ENCODE measurements at places on chromosomes 13 and 19.

DNA sequence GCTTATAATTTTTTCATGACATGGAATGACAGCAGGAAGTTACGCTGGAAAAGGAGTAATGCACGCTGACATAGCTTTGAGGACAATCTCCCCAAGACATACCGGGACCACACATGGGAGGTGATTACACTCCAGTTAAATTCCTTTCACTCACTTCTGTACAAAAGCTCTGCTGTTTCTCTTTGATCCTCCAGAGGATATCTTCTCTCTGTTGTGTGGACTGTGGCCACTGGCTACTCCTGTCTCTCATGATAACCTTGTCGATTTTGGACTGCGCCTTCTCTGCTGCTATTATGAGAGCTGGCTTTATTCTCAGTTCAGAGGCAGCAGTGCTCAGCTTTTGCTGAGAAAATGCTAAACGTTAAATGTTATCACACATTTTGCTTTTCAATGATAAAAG, 464.6 kb downstream of the FGF9 start:
- no peak for DNase-seq

DNA sequence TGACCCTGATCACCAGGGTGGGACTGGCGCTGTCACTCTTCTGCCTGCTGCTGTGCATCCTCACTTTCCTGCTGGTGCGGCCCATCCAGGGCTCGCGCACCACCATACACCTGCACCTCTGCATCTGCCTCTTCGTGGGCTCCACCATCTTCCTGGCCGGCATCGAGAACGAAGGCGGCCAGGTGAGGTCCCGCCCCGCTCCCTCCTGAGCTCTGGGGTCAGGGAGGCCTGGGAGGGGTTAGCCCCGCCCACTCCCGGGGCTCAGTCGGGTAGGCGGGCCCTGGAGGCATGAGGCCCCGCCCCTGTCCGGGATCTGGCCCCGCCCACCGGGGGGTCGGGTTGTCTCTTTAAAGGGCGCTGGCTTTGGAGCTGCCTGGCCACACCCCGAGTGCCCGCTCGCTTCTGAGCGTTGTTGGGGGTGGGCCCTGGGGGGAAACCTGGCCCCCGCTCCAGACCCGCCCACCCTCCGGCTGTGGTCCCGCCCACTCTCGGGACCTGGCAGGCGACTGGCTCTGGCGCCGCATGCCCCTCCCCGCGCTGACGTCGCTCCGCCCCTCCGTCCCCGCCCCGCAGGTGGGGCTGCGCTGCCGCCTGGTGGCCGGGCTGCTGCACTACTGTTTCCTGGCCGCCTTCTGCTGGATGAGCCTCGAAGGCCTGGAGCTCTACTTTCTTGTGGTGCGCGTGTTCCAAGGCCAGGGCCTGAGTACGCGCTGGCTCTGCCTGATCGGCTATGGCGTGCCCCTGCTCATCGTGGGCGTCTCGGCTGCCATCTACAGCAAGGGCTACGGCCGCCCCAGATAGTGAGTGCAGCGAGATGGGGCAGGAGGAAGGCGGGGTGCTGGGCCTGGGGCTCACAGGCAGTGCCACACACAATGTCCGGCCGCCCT, 13.1 kb downstream of the DDX39A start:
- DNase-seq = peak; percentile 91

GRCh38 chr13:25453850-25454365, 82.1 kb downstream of the ATP8A2 start:
- DNase-seq = no peak

GRCh38 chr19:18307271-18307681, 15.6 kb downstream of the LSM4 start:
- peak; percentile 62 for DNase-seq

GRCh38 chr13:97224544-97225300, 2.6 kb downstream of the MBNL2 start:
- no peak for DNase-seq

DNA sequence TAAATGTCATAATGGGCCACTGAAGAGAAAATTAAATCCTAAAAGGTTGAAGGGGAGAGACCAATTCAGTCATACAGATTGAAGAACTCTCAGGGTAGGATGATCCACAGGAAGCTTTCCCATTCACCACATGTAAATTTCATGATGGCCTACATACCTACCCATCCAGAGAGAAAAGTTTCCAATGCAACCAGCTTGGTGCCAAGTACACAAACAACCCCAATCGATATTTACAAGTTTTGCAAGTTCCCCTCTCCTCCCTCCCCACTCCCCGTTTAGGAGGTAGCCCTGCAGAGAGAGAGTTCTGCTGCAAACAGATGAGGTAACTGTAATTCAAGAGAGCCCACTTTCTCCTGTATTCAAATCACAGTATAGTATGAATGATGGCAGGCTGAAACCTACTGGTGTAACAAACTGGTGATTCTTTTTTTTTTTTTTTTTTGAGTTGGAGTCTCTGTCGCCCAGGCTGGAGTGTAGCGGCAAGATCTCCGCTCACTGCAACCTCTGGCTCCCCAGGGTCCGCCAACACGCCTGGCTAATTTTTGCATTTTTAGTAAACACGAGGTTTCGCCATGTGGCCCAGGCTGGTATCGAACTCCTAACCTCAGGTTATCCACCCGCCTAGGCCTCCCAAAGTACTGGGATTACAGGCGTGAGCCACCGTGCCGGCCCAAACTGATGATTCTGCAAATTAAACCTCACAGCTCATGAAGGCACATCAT, 14.4 kb downstream of the FOXO1 start:
- DNase-seq = no peak

GRCh38 chr13:33235078-33235477, 50.5 kb downstream of the STARD13 start:
- no peak for DNase-seq

DNA sequence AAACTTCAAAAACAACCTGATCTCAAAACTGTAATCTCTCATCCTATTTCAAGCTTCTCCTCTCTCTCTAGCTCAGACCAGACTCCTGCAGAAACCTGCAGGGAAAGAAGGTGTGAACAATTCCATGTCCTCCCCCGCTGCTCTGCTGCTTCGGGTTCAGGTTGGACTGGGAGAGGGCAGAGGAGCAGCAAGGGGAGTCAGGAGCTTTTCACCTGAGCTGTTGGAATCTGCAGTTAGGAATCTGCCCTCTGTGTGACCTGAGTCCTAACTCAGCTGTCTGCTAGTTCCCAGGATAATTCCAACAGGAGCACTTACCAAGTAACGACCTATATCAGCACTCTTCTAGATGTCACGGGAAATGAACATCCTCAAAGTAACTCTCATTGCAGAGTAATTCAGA, 118.3 kb downstream of the DNAJC15 start:
- no peak for DNase-seq

DNA sequence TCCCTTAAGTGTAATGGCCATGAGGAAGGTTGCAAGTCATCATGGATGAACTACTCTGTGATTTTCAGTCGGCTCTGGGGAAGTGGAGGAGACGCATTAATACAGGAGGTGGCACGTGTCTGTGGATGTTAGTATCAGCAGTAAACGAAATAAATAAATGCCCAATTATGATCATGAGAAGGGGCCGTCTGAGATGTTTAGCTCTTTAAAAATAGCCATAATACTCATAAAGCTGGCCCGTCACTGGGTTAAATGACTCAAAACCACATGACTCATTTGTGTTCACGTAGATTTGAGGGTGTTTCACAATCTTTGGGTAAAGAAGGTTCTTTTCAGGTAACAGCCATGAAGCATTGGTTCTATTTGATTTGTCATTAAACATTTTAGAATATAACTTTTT, 620.6 kb downstream of the GPC6 start:
- no peak for DNase-seq

DNA sequence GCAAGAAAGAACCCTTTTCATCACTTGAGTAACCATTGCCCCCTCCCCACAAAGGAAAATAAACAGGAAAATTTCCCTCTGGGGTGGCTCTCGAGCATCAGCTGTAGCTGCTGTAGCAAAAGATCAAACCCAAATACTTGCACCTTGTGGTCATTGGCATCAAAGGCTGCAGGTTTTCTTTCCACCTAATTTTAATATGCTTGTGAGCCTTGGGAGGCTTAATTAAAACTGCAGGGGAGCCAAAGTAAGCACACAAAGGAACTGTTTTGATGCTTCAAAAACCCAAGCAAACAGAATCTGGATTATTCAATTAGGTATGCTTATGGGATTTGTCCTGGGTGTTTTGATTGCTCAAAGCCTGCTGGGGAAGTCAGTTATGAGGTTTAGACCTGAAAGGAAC, 119.5 kb downstream of the SHISA2 start:
- DNase-seq = no peak

- DNase-seq = no peak
Measured at GRCh38 chr13:33401238-33401637, 115.7 kb upstream of the STARD13 start.

- DNase-seq = no peak
Measured at GRCh38 chr13:32893176-32893575, 123.0 kb upstream of the KL start.

- no peak for DNase-seq
Measured at GRCh38 chr13:90068658-90069057, 1278.8 kb upstream of the MIR17HG start.

DNA sequence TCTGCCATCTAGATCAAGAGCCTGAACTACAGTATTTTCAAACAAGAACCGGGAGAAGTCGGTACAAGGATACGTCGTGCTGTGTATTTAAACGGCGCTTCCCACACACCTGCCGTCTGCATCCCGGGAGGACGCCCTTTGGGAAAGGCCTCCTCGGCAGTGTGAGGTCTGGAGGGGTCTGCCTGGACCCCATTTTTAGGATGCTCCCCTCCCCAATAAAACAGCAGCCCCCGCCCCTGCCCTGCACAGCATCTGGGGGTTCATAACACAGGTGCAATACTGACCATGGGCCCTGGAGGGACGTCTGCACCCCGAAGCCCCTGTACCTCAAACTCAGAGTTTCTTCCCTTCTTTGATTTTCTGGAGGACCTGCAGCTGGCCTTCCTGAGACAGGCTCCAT, 4.1 kb upstream of the C13orf46 start:
- DNase-seq = no peak

- DNase-seq = no peak
Measured at GRCh38 chr19:11338569-11339253, 746 bp downstream of the RAB3D start.

DNA sequence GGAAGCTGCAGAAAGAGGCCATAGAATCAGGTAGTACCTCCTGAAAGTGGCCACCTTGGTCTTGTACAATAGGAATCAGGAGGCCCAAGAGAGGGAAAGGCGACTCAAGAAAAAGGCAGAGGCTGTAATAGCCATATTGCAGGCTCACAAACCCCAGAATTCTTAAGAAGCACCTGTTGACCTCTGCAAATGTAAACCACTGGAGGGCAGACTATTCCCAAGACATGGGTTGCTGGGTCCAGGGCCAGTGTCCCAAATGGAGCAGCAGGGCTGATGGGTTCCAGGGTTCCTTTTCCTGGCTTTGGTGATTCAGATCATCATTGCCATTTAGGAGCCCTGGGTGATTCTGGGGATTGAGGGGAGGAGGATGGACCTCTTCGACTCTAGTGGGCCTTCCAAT, 167.6 kb downstream of the B3GLCT start:
- no peak for DNase-seq

- no peak for DNase-seq
Measured at GRCh38 chr13:51663973-51664957, 80.0 kb downstream of the WDFY2 start.

DNA sequence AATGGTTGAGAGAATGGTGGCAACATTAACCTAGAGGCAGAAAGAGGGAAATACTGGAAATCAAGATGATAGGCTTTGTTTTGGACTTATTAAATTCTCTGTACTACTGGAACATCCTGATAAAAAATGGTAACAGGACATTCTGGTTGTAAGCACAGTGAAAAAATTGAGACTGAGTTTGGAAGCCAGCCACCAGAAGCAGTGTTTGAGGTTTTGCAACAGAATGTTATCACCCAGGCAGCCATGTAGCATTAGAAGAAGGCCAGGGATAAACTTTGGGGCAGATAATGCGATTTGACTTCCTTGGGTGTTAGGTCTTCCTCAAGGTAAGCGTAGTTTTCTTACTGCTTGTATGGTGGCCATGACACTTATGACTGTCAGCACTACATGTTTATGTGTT, 307.4 kb downstream of the ATP8A2 start:
- no peak for DNase-seq

GRCh38 chr13:61654481-61654880, 238.8 kb upstream of the PCDH20 start:
- no peak for DNase-seq

- no peak for DNase-seq
Measured at GRCh38 chr13:94858856-94859255, 146.5 kb upstream of the SOX21 start.

GRCh38 chr19:44846455-44847143, 502 bp downstream of the NECTIN2 start:
- DNase-seq = no peak

DNA sequence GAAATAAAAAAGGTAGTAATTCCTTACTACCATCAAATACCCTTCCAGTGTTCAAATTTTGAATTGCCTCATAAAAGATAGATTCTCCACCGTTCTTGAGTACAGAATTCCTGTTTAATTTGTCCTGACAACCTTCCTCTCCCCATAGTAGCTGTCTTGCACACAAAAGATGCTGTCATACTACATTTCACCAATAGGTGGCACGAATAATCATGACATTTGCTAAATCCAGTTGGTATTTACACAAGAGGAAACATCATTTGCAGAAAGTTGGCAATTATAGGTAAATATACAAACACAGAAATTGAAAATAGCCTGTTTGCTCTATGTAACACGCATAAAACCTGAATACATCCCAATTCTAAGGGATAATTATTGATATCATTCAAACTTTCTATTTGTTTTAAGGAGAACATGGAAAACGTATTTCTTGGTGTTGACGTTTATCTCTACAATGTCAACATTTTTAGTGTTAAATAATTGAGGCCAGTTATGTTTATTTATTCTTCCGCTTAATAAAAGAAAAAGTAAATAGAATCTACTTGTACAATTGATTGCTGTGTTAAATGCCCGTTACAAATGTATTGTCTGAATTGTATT, 58.3 kb upstream of the CLDN10 start:
- DNase-seq = no peak

DNA sequence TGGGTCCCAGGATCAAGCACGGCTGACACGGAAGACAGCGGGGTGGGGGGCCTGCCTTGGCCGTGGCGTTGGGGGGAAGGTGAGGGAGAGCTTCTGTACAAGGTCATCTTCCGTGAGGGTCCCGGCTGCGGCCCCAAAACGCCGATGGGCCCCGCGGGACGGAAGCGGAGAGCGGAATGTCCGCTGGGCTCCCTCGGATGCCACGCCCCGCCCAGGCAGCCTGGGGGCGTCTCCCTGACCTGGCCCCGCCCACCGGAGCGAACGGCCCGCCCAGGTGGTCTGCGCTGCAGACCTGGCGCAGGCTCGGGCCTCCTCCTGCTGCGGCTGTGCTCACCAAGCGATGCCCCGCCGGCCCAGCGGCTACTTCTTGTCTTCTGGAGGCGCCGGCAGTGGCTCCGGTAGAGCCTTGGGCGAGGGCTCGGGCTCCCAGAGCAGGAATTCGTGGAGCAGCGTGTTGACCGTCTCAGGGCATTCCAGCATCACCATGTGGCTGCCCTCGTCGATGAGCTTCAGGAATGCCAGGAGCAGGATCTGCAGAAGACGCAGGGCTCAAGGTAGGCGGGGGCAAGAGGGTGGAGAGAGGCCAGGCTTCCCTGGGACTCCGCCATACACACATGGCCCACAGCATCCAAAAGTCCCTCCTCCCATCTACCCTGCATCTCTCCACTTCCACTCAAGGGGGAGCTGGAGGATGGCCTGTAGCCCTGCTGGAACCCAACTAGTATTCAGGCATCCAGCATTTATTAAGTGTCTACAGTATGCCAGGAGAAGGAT, 10.7 kb downstream of the ABHD8 start:
- DNase-seq = peak; percentile 88

GRCh38 chr19:45356760-45357444, 13.5 kb downstream of the ERCC2 start:
- no peak for DNase-seq

GRCh38 chr19:17570791-17571190, 15.3 kb downstream of the COLGALT1 start:
- no peak for DNase-seq
